ENCODE measurements at places on chromosomes 3 and 15.

DNA sequence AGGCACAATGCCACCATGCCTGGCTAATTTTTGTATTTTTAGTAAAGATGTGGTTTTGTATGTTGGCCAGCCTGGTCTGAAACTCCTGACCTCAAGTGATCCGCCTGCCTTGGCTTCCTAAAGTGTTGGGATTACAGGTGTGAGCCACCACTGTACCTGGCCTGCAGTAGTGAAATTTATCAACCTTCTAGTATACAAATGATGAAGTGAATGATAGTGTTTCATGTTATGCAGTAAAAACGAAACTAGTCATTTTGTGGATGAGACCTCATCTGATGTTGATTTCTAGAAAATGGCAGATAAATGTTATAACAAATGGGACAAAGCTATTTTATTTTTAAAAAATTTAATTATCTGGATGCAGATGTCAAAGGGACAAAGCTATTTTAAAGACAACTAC is 32.9 kb downstream of the NXPE3 start:
- DNase-seq, result no peak

DNA sequence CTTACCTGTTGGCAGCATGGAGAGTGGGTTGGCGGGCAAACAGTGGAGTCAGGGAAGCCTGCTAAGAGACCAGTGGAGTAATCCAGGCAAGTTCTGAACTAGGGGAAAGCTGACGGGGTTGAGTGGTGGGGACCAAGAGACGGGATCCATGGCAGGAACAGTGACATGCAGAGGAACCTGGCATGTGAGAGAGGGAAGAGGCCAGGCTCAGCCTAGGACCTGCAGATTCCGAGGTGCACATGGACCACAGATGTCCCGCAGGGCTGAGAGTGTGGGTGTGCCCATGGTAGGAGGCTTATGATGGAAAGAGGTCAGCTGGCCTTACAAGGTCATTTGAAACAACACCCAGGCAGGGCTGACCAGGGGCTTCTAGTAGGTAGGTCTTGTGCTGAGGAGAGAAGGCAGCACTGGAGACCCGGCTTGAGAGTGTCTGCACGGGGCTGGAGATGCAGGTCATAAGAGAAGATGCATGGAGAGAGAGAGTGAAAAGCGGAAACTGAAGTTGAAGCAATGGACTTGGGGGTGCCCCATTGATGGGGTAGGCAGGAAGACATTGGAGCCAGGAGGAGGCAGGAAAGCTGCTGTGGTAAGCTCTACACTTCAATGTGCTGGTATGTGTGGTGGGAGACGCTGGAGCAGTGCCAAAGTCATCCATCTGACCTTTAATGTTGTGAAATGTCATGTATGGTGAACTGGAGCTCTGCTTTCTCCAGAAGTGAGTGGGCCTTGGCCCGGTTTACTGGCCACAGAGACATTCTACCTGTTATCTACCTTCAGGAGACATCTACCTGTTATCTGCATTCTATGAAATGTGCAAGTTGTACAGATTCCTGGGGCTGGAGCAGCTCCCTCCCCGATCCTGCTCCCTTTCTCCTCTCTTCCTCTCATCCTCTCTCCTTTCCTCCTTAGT is 4.6 kb downstream of the SPSB4 start:
- DNase-seq, result no peak

GRCh38 chr15:92152983-92153382 is 240.7 kb upstream of the ST8SIA2 start:
- DNase-seq, result no peak

- DNase-seq, result no peak
Measured at GRCh38 chr15:49036650-49037545, 9.3 kb downstream of the SECISBP2L start.

GRCh38 chr15:71435552-71435951 is 320.3 kb downstream of the THSD4 start:
- DNase-seq, result no peak

DNA sequence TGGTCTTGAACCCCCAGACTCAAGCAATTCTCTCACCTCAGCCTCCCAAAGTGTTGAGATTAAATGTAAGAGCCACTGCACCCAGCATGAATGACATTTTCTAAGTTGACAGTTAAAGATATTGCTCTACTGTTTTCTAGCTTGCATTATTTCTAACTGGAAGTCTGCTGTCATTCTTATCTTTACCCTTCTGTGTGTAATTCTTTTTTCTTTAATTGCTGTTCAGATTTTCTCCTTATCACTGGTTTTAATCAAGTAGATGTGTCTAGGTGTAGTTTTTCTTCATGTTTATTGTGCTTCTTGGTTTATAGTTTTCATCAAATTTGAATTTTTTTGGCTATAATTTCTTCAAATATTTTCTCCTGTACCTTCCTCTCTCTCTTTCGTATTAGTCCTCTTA is 4.9 kb downstream of the PARP15 start:
- no peak for DNase-seq

- no peak for DNase-seq
Measured at GRCh38 chr3:90092994-90093393, 985.6 kb downstream of the EPHA3 start.

GRCh38 chr3:45057557-45057956 is 31.5 kb downstream of the CLEC3B start:
- DNase-seq, result no peak

DNA sequence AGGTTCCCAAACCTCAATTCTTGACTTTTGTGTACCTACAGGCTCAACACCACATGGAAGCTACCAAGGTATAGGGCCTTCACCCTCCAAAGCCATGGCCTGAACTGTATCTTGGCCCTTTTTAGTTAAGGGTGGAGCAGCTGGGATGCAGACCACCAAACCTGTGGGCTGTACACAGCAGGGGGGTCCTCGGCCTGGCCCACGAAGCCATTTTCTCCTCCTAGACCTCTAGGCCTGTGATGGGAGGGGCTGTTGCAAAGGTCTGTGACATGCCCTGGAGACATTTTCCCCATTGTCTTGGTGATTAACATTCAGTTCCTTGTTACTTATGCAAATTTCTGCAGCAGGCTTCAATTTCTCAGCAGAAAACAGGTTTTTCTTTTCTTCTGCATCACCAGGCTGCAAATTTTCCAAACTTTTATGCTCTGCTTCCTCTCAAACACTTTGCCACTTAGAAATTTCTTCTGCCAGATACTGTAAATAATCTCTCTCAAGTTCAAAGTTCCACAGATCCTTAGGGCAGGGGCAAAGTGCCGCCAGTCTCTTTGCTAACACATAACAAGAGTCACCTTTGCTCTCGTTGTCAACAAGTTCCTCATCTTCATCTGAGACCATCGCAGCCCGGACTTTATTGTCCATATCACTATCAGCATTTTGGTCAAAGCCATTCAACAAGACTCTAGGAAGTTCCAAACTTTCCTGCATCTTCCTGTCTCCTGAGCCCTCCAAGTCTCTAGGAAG is 90.9 kb upstream of the PLXND1 start:
- no peak for DNase-seq

- DNase-seq, result no peak
Measured at GRCh38 chr15:67142092-67142766, 76.8 kb downstream of the SMAD3 start.

All from NCI-H345 (cell line).